ENCODE measurements at places on chromosomes 3 and 15.

DNA sequence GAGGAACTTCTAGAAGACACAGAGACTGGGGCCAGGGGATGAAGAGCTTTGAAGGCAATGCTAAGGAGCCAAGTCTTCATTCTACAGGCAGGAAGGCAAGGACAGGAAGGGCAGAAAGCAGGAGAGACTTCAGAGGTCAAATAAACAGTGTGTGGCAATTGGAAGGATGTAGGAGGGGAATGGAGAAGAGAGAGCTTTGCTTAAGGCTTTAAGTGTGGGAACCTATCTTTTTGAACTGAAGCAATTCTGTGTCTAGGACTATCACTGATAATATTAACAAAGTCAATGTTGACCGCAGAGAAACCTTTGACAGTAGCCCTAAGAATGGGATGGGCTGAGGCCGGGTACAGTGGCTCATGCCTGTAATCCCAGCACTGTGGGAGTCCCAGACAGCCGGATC lies 325.0 kb downstream of the FOXP1 start:
- no peak for DNase-seq

DNA sequence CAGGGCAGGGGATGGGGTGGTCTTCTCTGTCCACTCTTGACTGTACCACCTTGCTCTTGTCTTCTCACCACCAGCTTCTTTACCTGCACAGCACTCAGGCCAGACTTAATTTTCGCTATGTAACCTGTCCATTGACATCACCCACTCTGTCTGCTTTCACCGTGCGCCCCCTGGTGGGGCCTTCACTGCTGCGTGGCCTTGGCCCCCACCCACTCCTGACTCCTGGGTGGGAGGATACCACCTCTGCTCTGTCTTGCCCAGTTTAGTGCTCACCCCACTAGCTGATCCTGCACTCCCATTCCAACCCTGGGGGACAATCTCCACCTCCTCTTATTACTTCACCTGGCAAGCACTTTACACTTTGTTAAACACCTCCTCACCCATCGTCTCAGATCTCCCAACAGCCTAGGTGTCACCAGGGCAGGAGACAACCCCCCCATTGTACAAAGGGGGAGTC lies 17.7 kb downstream of the PTH1R start:
- DNase-seq, result peak; percentile 62

DNA sequence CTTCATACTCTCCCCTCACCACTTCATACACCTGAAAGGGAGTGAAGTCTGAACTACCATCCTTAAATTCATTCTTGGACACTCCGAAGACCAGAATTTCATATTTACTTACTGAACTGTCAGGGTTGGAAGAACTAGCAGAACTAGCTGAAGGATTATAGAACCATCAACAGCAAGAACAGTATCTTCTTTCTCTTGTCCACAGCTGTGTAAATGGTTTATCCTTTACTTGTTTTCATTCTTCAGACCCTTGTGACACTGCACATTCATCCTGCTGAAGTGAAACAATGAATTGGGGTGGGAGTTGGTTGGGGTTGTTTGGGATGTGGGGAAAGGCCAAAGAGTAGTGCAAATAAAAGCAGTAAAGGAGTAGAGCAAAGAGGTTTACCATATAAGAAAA lies 350.9 kb downstream of the ZIC1 start:
- DNase-seq, result no peak

- DNase-seq, result no peak
Observed at GRCh38 chr15:62051166-62051565, 9.1 kb downstream of the VPS13C start.

DNA sequence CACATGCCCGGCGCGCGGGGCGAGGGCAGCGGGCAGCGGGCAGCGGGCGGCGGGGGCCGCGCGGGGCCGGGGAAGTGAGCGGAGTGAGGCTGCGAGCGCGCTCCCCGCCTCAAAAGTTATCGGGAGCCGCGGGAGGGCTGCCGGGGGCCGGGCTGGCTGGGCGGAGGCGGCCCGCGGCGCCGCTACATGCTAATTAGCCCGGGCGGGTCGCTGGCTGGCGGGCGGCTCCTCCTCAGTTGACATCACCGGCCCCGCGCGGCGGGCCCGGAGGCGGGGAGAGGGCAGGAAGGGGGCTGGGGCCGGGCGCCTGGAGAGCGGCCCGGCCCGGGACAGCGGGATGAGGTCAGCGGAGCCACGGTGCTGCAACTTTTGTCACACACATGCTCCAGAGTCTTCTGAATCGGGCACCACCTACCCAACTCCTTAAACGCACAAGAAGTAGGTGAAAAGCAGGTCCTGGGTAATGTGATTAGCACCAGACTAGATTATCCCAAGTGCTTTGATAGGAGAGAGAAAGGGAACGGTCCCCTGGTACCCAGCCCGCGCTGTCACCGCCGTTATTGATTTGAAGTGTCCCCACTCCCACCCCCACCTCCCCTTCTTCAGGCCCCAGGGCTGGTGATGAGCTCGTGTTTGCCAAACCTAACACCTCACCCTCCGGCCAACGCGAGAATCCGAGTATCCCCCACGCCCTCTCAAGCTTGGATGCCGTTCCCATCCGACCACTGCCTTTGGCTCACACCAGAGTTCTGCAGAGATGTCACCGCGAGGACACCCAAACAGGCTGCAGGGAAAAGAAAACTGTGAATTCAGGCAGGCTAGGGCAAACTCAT lies at the start of gene HEG1:
Gene HEG1, minus strand, starts transcription at position 85 of the 833 bp plus-strand sequence. CDS start 107 bp downstream, outside the sequence.
- DNase-seq, result peak; percentile 51

Data from activated CD4-positive, CD25-positive, alpha-beta regulatory T cell treated with anti-CD3 and anti-CD28 coated beads, Interleukin-2, amount 50 U/mL, for 16 hours (primary cell).